ENCODE measurements at places on chromosomes 16 and 17.

DNA sequence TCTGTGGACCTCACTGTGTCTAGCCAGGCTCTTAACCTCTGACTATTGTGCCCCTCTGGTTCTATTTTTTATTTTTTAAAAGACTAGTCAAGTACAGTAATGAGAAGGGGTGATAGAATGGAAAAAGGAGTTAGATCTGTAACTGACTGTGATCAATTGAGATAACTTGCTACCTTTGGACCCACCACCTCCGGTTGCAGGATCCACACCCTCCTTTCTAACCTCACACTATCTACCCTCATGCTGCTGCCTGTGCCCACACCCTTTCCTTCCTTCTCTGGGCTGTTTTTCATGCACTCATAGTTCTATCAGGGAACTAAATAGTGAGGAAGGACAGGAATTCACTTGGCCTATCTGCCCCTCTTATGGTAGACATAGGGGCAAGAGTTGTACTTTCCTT lies 172.3 kb downstream of the KATNIP start:
- no peak for DNase-seq

- no peak for DNase-seq
Measured at GRCh38 chr16:77603656-77604055, 118.7 kb upstream of the NUDT7 start.

DNA sequence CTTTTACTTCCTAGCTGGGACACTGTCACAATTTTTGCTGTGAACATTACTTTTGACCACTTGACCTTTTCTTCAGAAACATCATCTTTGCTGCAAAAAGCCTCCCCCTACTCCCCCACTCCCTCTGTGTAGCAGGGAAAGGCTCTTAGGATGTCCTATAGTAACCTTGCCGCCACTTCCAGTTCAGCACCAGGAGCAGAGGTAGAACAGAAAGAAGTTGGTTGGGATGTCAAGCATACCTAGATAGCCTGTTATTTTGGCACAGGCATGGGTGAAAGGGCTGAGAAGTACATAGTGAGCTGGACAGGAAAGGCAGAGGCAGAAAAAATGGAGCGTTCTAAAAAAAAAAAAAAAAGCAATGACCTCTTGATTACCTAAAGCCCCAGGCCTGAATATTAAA lies 31.3 kb downstream of the SMIM36 start:
- no peak for DNase-seq

- no peak for DNase-seq
Measured at GRCh38 chr16:69482410-69482991, 58.1 kb downstream of the CYB5B start.

DNA sequence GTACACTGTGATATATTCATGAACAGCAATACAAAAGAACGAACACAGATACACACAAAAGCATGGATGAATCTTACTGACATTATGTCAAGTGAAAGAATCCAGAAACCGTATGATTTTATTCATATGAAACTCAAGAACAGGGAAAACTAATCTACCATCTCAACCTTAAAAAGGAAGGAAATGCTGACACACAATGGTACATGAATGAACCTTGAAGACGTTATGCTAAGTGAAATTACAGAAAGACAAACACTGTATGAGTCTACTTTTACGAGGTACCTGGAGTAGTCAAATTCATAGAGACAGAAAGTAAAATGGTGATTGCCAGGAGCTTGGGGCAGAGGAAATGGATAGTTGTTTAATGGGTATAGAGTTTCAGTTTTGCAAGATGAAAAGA lies 8.7 kb upstream of the PRKCB start:
- DNase-seq: no peak

GRCh38 chr16:85880861-85881260 lies 18.1 kb upstream of the IRF8 start:
- DNase-seq: no peak

DNA sequence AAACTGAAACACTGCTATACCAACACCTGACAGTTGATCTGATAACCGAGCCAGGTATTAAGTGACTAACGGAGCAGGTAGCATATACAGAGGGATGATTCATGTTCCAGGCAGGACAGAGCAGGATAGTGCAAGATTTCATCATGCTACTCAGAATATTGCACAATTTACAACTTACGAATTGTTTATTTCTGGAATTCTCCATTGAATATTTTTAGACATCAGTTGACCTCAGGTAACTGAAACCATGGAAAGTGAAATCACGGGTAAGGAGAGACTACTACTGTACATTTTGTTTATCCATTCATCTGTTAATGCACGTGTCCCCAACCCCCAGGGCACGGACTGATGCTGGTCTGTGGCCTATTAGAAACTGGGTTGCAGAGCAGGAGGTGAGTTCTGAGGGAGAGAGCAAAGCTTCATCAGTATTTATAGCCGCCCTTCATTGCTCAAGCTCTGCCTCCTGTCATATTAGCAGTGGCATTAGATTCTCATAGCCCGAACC lies 14.5 kb upstream of the PPM1E start:
- DNase-seq: no peak

DNA sequence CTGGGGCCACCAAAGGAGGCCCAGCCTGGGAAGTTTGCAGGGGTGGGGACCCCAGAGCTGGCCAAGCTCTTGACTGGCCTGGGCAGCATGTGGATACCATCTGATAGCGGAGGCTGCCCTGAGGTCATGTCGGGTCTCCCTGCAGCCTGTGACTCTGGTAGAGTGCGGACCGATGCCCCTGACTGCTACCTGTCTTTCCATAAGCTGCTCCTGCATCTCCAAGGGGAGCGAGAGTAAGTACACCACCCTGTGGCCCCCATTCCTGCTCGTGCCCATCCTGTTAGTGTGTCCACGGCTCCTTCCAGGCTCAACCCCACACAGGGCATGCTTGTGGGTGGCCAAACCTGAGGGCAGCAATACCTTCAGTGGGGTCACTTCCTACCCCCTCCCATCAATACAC lies 8.0 kb downstream of the CETP start:
- no peak for DNase-seq

- no peak for DNase-seq
Measured at GRCh38 chr16:67027046-67027445, 1.9 kb upstream of the CBFB start.

DNA sequence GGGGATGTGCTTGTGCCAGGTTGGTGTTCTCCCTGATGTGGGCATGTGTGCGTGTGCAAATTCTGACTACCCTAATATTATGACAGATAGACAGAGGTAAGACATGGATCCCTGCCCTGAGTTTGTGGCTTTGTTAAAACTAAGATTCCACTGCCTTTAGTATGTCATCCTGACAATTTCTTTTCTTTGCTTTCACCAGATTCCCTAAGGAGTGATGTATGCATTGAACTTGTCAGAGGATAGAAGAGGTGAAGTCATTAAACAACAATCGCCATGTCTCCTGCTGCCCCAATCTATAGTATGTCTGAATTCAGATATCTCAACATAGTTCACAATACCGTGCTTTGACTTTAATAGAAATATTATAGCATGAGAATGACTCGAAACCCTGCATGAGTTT lies 137.1 kb upstream of the ELAC2 start:
- DNase-seq: no peak

GRCh38 chr16:84379008-84379708 lies 10.8 kb downstream of the ATP2C2 start:
- no peak for DNase-seq

DNA sequence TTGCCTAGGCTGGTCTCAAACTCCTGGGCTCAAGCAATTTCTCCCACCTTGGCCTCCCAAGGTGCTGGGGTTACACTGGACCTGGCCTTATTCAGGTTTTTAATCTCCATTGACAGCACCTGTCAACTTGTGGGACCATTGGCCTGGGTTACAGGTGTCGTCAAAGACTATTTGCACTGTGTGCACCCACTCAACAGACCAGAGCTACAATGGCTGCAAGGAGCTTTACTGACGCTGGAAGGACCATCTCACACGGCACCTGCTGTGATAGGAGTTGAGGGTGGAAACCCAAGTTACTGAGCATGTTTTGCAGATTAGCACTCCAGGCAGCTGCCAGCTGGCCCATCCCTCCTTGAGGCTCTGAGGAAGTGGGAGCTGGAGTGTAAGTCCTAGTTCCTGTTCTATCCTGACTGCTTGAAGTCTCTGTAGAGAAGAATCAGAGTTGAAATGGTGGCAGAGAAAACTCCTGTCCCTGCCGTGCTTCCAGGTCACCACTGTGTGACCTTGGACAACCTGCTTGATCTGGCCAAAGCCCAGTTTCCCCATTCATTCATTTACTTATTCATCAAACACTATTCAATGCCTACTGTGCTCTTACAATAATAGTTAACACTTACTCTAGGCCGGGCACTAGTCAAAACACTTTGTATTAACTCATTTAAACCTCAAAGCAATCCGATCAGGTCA lies 42.4 kb upstream of the LONP2 start:
- no peak for DNase-seq

DNA sequence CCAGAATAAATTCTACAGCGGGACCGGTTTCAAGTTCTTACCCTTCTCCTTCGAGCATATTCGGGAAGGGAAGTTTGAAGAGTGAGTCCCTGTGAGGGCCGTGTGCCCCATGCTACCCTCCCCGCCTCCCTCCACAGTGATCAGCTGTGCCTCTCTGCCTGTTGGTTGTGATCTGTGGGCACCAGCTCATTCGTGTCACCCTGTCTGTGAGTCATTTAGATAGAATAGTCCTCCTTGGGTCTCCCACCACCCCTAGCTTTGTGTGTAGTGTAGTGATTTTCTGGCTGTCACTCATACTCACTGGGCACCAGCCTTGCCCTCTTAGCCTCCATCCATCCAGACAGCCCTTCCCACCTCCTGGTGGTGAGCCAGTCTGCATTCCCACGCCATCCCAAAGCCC lies 15.0 kb upstream of the NAGLU start:
- no peak for DNase-seq
